ENCODE measurements at places on chromosomes 5 and 9.

DNA sequence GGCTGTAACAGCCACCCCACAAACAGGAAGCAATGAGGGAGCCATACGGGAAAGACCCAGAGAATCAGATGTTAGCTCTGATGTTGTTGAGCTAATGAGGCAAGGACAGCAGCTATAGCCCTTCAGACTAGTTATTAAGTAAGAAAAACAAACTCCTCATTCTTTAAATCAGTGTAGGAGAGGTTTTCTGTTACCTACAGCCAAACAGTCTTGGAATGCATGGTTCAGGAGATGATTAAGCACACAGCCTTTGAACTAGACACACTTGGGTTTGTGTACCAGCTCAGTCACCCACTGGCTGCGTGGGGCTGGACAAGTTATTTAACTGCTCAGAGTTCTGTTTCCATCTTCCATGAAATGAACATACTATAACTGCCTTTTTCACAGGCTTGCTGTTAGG, 68.1 kb downstream of the SPOCK1 start:
- no peak for DNase-seq

GRCh38 chr9:125904155-125904851, 157.1 kb downstream of the PBX3 start:
- peak; percentile 89 for DNase-seq

DNA sequence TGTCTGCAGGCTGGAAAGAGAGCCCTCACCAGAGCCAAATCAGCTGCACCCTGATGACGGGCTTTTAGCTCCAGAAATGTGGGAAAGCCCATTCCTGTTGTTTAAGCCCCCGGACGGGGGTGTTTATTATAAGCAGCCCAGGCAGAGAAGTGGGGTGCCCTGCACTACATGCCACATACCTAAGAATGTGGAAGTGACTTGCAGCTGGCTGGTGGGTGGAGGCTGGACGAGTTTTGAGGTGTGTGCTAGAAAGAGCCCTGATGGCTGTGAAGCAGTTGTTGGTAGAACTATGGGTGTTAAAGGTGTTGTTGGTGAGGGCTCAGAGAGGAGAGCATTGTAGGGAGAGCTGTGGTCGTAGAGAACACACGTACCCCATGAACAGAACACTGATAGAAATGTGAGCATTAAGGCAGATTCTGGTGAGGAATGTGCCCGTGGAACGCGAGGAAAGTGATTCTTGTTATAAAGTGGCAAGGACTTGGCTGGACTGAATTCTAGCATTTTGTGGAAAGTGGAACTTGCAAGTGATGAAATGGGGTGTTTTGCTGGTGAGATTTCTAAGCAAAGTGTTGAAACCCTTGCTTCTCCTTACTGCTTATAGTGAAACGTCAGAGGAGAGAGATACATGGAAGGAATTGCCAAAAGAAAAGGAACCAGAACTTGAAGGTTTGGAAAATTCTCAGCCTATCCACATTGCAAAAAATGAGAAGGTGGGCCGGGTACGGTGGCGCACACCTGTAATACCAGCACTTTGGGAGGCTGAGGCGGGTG, 38.9 kb downstream of the AHRR start:
- DNase-seq, result no peak

DNA sequence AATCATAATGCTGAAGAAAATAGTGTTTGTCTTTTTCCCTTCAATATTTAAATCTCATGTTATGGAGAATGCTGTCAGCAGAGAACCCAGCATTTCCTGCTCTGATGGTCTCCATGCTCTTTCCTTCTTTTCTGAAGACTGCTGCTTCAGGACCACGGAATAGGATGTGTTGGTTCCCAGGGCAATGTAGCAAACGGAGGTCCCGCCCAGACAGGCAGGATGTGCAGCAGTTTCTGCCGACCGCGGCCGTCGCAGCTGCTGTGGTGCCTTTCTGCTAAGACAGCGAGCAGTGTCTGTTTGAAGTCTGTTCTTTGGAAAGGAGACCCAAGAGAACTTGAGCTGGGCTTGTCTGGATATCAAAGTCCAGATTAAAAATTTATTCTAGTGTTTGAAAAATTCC, 654.3 kb downstream of the CCDC171 start:
- no peak for DNase-seq

- peak; percentile 12 for DNase-seq
These were observed 147.8 kb downstream of the TMEM38B start for GRCh38 chr9:105842023-105842644.

DNA sequence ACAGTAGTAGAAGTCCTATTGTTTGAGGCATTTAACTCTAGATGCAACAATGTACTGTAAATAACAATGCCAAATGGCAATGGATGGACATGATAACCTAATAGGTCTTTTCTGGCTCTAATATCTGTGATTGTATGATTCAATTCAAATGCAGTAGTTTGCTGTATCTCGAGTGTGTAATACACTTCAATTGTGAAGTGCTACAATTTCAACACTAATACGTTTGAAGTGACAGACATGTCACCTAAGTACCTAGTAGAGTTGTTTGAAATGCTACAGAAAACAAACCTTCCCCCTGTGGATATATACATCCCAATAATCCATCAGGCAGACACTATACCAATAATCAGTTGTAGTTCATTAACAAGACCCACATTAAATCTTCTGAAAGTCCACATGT, 305.9 kb upstream of the ITGA1 start:
- DNase-seq, result no peak

Data from NCI-H1092 (cell line).